ENCODE measurements at places on chromosomes 1 and 21.

GRCh38 chr1:53393325-53393792, 65.5 kb upstream of the LRP8 start:
- DNase-seq, result peak; percentile 64

GRCh38 chr1:176517484-176517883, 54.5 kb downstream of the PAPPA2 start:
- DNase-seq, result no peak

DNA sequence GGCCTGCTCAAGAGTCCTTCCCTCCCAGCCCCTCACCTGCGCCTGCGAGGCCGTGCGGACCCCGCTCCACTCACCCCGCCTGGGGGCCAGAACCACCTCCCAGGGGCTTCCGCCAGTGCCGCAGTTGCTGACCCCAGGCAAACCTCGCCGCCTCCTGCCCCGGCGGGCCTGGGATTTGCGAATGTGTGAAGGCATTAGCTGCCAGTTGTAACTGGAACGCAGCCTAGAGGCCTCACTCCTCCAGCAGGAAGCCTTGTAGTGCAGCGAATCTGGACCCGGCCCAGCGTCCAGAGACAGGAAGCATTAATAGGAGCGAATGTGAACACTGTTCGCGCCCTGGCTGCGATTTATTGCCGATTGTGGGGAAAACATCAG, 140.9 kb upstream of the ARHGEF16 start:
- DNase-seq, result no peak

GRCh38 chr21:30257773-30258172, 25.0 kb downstream of the KRTAP24-1 start:
- DNase-seq, result no peak

DNA sequence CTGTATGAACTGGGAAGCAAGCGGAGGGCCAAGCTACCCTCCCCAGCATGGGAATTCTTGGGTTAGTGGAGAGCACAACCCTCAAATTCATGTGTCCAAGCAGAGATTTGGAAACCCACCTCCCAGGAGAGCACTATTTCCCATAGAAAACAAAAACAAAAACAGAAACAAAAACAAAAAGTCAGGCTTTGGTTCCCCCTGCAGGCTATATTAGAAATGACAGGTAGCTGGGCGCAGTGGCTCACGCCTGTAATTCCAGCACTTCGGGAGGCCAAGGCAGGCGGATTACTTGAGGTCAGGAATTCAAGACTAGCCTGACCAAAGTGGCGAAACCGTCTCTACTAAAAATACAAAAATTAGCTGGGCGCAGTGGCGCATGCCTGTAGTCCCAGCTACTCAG, 10.8 kb downstream of the MINDY1 start:
- DNase-seq, result peak; percentile 20
